GM18507 (cell line): ENCODE measurements at places on chromosomes 2 and 18.

GRCh38 chr2:88452565-88452905 lies at the start of gene FOXI3:
TSS of gene FOXI3 (minus strand) at chr2:88452693. CDS start at chr2:88452535, 158 bp downstream.
- DNase-seq: no peak

DNA sequence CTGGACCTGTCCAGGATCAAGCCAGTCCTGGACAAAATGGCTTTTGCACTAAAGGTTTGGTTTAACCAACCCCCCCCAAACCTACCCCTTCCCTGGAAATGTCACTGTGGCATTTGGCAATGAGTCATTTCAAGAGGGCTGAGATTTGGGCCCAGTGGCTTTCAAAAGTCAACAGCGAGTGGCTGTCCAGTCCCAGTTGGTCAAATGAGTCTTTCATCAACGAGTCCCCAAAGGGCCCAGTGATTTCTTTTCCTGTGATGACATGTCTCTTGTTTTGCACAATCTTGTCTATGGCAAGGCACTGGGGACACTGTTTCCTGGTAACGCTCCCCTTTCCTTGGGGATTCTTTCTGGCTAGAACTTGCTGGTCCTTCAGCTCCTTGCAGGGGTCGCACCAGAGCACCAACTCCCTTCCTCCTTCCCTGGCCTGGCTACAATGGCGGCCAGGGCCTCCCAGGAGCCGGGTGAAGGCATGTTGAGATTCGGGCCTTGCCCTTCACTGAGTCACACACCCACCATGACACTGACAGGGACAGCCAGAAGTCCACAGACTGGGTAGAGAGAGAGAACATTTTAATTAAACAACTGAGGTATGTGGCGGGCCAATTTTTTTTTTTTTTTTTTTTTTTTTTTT lies 87.2 kb downstream of the SMAD7 start:
- DNase-seq: no peak

DNA sequence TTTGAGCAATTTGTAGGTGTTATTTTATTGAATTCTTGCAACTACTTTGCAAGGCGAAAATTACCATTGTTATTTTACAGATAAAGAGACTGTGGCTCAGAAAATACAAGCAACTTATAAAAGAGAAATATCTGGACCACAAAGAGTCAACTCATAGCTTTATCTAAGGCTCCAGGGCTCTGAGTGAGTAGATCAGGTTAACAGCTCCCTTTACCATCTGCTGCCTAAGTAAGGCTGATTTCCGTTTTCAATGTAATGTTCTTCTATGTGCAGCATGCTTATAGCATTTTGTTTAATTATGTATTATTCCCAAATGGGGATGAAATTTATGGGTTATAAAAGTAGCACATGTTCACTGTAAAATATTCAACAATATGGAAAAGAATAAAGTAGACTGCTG lies 299.1 kb upstream of the TNP1 start:
- no peak for DNase-seq

DNA sequence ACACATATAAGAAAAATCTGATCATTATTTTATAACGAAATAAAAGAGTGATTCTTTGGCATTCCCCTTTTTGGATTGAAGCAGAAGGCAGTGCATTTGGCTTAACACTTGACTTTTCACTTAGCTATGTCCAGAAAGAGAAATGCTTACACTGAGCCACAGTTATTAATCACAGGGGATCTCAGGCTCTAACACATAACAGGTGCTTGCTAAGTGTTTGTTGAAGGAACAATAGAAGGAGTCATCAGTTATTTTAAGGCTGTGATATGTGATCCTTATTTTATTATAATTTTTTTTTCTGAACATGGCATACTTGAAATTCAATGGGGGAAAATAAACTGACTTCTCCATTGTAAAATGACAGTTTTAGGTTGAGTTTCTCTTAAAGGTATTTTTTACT lies 209.5 kb downstream of the UBE2E3 start:
- no peak for DNase-seq

- no peak for DNase-seq
Observed at GRCh38 chr2:62536873-62537547, 31.0 kb upstream of the TMEM17 start.
